ENCODE measurements at places on chromosomes 11 and 22.

- no peaks in the 10 kb centered on the region for H3K36me3 ChIP-seq
- H3K4me1 ChIP-seq, result peaks cover 76% of the 10 kb centered on the region
- peak overlapping the region; percentile 18 for H3K27ac ChIP-seq
- no peak overlapping the region for H3K4me3 ChIP-seq
- DNase-seq, result no peak
Measured at GRCh38 chr11:10654811-10655150, 38.8 kb downstream of the IRAG1 start.

DNA sequence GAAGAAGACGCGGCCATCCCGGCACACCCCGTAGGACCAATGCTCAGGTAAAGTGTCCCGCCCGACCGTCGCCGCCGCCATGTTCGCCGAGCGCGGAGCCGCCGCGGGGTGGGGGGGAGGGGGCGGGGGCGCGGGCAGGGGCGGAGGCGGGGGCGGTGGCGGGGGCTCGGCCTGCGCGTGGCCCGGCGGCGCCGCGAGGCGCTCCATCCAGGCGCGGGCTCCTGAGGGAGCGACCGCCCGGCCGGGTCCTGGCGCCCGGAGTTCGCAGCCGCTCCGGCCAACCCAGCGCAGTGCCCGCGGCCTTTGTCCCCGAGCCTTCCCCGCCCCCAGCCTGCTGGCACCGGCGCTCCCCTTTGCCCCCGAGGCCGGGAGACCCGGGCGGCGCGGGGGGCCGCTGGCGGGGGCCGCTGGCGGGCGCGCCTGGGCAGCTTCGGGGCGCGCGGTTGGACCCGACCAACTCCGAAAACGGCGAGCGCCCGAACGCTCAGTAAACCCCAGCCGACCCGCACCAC is at the start of gene PLEKHA7:
PLEKHA7 (minus strand) TSS at position 94 of the 512 bp plus-strand sequence; CDS start at position 81, 13 bp downstream.
- H3K27ac ChIP-seq, result peak within 1 kb of the TSS; percentile 47
- no peaks in the 10 kb centered on the region for H3K36me3 ChIP-seq
- peaks cover 12% of the 10 kb centered on the region for H3K27me3 ChIP-seq
- peak; percentile 71 for DNase-seq
- peak within 1 kb of the TSS; percentile 72 for H3K4me3 ChIP-seq
- H3K4me1 ChIP-seq, result no peaks in the 10 kb centered on the region

DNA sequence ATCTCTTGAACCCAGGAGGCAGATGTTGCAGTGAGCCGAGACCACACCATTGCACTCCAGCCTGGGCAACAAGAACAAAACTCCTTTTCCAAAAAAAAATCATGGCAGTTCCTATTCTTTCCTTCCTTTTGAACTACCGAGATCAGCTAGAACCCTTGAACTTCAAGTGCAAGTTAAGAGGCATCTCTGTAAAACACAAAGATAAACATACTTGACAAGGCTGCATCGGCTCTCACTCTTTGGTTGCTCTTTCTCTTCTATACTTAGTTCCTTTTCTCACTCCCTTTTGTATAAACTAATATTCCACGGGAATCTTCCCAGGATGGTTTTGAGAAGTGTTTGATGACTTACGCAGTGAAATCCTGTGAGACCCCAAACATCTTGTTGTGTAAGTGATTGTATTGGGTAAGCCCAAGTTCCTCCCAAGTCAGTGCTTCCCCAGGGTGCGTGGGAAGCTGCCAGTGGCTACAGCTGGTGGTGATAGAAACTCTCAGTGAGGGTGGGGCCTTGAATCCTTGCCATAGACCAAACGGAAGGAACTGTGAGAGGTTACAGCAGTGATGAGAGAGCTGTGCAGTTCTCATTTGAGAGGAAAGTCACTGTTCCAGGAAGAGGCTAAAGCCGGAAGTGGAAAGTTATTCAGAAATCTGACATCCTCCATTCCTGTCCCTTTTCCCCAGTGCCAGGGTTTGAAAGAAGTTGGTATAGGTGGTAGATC is 24.1 kb upstream of the CDC42EP2 start:
- DNase-seq, result peak; percentile 91
- peaks cover 56% of the 10 kb centered on the region for H3K4me1 ChIP-seq
- peak overlapping the region; percentile 89 for H3K27ac ChIP-seq
- no peaks in the 10 kb centered on the region for H3K27me3 ChIP-seq
- peaks cover 18% of the 10 kb centered on the region for H3K36me3 ChIP-seq

- peak; percentile 63 for DNase-seq
- no peak overlapping the region for H3K4me3 ChIP-seq
- H3K36me3 ChIP-seq, result no peaks in the 10 kb centered on the region
- no peaks in the 10 kb centered on the region for H3K27me3 ChIP-seq
- peaks cover 13% of the 10 kb centered on the region for H3K4me1 ChIP-seq
Measured at GRCh38 chr11:2531987-2532703, 87.3 kb downstream of the KCNQ1 start.
